Hematopoietic multipotent progenitor cell treated with erythropoietin and hydrocortisone succinate and interleukin-3 and kit ligand, for 6 days (in vitro differentiated cells): ENCODE measurements at places on chromosomes 6 and 20.
A peak's percentile ranks its signal among the peaks of the same experiment; 100 is the strongest.

DNA sequence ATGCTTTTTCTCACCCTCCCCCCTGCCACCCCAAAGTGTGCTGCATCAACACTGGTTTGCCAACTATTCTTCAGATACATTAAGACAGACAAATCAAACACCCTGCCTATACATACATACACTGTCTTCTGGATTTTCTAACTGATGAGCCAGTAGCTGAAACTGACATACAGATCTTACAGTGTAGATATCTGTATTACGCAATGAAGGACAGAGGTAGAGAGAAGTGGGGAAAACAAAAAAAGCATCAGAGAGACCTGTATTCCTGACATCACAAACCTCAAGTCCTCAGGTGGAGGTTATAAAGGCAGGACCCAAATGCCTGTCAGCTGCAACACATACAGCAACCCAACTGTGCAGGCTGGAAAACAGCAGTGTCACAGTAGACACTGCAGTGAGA is 535.4 kb downstream of the HACE1 start:
- no peak for DNase-seq

- no peak for DNase-seq
Observed at GRCh38 chr20:38246357-38247165, 14.0 kb downstream of the KIAA1755 start.

DNA sequence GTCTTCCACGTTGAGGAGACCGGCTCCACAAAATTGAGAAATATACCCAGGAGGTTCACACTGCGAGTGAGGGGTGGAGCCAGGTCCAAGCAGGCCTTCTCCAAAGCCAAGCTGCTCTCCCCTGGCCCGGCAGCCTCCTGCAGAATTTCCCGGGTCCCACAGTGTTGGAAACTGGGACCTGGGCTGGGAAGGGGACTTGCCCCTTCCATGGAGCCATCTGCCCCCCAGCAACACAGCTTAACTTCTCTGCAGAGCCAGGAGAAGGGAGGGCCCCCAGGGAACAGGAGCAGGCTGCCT is 35.4 kb downstream of the MDFI start:
- no peak for DNase-seq

DNA sequence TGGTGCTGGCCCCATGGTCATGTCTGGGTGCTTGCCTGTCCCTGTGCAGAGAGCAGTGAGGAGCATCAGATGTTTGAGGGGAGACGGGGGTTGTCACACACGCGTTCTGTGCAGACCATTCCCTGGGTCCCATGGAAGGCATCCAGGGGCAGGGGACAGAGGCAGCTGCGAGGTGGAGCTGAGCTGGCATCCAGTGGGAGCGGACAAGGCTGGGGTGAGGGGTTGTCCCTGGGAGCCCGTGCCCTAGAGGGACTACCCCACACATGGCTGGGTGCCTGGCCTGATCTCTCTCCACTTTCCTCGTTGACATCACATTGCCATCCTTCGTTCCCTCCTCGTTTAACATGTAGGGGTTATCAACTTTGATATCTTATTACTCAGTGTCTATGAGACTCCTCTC is 331.3 kb downstream of the CDH4 start:
- no peak for DNase-seq

GRCh38 chr20:5999783-6000182 is 49.3 kb downstream of the MCM8 start:
- DNase-seq = no peak

DNA sequence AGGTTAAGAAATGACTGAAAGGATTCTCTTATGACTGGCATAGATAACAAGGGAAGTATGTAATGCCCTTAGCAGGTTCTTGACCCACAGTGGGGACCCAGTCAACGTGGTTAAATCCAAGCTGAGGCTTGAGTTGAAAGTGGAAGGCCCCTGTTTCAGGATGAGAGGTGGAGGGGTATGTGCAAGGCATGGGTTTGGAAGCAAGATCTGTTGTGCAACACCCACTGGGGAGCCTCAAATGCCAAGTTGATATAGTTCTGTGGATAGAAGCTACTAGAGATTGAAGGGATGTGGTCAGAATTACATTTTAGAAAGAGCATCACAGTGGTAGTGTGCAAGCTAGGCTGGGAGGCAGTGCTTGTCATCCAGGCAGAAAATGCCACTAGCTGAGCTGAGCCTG is 5.1 kb downstream of the PABPC1L start:
- no peak for DNase-seq

- DNase-seq = no peak
Observed at GRCh38 chr20:12750221-12750620, 258.6 kb upstream of the SPTLC3 start.

DNA sequence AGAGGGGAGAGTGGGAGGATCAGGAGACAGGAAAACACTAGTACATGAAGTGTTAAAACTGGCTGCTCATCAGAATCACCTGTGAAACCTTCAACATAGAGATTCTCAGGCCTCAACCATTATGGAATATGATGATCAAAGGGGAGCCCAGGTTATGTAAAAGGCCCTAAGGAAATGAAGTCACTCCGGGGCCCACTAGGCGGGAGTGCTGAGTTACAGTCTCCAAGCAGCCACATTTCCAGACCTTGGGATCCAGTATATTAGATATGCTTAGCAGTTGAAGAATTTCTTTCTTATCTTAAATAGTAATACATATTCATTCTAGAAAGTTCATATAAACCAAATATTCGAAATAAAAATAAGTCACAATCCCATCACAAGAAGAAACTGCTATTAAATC is 476.3 kb downstream of the PRKN start:
- no peak for DNase-seq

- peak; percentile 53 for DNase-seq
Observed at GRCh38 chr6:108822401-108822800, 25.8 kb upstream of the ARMC2 start.

DNA sequence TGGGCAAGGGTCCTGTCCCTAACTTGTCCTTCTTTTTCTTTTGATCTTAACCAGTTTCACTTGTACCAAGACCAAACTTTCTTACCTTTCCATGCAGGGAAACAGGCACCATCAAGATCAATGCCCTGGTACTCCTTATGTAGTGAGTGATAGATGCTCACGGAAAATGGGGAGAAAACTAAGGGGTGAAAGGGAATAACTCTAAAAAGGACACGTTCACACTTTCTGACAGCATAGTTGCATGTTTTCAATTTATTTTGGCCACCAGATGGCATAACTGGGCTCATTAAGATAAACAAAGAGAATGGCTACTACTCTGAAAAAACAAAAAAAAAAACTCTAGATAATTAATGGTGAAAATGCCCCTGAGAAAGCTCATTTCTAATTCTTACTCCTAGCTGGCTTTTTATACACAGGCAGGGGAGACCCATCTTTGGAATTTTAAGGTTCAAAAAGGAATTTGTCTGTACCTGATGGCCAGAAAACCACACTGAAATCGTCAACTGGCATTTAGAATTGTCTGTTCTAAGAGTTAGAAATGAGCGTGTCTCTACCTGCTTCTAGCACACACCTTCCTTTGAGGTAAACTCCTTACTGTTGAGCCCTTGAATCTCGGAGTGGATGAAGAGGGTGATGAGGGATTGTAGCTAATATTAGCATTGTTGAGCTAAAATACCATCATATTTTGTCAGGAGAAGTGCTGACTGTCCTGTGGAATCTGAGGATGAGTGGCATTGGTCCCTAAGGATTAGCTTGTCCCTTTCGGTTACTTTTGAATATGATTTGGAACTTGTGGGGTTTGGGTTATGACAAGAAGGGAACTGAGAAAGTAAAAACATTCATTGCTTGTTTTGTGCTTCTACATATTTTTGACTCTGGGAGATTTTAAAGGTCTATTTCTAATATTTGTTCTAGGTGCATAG is 62.2 kb upstream of the DDR1 start:
- peak; percentile 73 for DNase-seq

DNA sequence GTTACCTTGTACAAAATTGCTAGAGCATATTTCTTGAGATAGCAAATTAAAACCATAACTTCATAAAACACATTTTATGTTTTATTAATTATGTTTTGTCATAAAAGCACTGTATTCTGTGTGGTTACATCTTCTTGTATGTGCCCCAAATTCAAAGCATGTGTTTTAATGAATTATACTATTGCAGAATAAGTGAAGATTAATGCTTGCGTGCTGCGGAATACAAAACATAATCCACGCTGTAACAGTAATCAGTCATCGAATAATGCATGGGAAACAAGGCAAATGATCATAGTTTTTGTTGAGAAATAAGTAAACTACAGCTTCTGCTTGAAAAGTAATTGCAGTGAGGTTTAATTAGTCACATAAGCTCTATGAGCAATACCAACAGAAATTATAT is 459.2 kb upstream of the SOX4 start:
- no peak for DNase-seq

DNA sequence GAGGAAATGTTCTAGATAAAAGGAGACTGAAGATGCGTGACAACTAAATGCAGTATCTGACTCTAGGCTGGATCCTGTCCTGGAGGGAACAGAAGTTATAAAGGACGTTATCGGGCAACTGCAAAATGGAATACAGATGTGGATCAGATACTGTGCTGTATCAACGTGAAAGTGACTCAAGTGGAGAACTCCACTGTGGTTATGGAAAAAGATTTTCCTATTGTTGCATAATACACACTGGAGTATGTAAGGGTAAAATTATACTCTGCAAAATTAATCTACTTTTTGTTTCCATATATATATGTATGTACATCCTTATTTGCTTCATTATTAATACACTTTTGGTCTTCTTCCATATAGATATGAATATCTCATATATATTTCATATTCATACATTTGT is 654.0 kb downstream of the QKI start:
- DNase-seq = no peak

GRCh38 chr6:148349466-148349865 is 6.8 kb downstream of the SASH1 start:
- DNase-seq = no peak

- DNase-seq = no peak
Observed at GRCh38 chr20:20548527-20549266, 163.7 kb downstream of the RALGAPA2 start.

DNA sequence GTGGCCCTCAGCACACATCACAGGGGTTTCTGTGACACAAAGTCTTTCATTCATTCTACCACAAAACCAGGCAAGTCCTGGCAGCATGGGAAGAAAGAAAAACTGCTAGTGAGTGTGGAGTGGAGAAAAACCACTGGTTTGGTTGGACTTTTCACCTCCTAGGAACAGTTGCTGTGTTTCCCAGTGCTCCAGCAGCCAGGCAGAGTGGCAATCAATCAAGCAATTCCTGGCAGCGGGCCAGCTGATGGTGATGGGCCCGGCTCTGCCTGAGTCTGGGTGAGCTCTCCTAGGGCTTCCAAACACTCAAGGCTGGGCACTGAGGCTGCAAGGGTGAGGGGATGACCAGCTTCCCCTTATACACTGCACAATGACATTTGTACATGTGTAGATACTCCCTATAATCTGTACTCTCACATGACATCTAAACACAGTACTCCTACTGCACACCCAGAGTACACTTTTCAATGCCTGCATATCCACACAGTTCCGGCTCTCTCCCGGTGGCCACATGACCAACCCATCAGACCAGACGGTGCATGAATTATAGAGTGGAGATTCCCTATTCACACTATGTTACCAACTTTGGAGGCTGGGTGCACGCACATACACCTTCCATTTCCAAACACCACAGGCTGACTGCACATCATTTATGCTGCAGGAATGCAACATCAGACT is 156.6 kb downstream of the UNC5CL start:
- DNase-seq = no peak

DNA sequence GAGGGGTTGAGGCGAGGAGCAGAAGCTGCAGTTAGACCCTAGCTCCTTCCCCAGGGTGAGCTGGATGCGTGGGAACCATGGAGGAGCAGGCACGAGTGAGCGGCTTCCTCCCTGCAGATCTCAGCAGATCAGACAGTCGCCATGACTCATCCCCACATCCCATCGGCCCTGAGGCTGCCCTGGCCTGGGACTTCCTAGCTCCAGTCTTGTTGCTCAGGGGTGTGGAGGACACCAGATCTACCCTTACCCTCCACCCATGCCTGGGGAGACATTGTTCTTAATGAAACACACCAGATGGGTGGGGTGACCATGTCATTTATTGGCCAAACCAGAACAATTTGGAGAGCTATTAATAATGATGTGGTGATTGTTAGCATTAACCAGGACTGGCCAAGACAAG is 36.3 kb upstream of the TGM2 start:
- DNase-seq = no peak

DNA sequence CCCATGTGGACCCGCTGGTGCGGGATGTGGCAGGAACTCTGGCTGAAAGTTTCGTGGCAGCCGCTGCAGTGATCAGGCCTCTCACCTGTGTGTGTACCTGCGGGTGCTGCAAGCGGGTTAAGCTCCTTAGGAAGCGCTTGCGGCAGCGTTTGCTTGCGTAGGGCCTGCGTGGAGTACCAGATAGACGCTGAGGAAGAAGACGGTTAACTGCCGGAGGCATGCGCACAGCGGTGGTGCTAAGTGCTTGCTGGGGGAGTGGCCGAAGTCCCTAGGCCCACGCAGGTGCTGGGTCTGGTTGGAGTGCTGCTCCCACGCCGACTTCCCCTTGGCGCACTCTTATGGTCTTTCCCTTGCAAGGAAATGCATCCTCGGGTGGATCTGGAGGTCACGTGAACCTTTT is 23.0 kb downstream of the ZSCAN31 start:
- no peak for DNase-seq

DNA sequence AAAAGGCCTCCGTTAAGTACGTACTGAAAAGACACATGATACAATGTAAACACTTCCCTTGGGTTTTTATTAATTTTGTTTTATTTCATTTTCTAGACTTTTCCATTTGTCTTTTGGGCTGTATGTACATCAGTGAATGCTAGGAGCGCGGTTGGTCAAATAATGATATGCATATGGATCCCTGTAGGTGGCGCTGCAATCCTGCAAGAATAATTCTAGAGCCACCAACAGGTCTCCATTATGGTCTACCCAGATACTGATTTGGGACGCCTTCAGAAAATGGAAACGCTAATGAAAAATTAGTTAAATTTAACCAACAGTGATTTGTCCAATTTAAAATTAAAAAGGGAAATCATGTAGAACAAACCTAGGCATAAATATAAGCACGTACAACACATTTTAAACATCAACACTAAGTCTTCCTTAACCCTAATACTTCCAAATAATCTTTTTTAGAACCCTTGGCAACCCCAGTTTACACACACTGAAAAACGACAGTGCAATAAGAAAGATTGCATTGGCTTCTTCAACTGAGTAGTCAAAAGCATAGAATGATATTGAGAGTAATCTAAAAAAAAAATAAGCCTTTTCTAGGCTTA is 433.5 kb downstream of the RFPL4B start:
- DNase-seq = peak; percentile 89

- peak; percentile 54 for DNase-seq
Observed at GRCh38 chr20:33408716-33409654, 7.7 kb upstream of the CDK5RAP1 start.

GRCh38 chr6:157213426-157213825 is 109.9 kb downstream of the TMEM242 start:
- DNase-seq = no peak

GRCh38 chr6:36547646-36548400 is 544 bp upstream of the STK38 start:
- DNase-seq = no peak

DNA sequence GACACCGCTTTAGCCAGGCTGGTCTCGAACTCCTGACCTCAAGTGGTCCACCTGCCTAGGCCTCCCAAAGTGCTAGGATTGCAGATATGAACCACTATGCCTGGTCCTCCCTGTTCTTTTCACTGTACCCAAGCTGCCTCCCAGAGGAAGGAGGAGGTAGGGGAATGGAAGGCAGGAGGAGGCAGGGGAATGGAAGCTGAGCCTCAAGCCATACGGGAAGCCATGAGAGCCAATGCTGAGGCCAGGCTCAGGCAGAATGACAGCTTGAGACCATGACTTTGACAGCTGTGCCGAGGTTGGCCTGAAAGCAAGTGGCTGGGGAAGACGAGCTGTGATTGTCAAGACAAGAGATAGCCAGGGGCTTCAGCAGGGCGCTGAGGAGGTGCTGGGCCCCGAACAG is 13.6 kb upstream of the ZNF335 start:
- no peak for DNase-seq

GRCh38 chr20:64042054-64042781 is 6.2 kb downstream of the C20orf204 start:
- peak; percentile 37 for DNase-seq
